ENCODE measurements at places on chromosomes 2 and 18.
A peak's percentile ranks its signal among the peaks of the same experiment; 100 is the strongest.

DNA sequence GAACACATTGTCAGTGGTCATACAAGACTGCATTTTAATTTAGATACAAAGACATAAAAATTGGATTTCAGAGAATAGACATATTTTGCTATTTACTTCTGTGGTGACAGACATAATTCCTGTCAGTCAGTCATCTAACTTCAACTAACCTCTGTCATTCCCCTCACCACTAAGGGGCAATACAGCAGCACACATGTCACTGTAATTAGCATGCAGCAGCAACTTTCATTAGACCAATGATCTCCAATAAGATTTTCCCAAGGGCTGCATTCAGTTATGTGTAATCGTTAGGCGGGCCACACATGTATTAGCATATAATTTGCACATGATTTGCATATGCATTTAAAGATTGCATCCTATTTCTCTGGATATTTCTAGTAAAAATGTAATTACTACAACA lies 624.5 kb downstream of the NR4A2 start:
- DNase-seq: peak; percentile 9

DNA sequence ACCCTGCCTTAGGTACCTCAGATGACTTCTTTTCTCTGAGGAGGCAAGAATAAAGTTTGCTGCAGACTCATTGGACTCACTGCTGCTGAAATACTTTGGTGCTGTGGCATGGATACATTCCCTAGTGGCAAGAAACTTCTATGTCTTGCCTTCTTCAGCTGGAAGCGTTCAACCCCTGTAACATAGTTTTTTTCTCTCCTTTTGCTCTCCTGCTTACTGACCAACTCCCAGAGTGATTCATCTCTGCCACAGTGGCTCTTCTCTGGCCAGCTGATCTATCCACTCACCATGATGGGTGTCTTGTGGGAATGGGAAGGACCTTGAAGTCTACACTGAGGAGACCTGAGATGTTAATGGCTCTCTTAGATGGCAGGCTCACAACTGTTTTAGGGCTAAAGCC lies 309.3 kb upstream of the LRRTM4 start:
- no peak for DNase-seq

- peak; percentile 30 for DNase-seq
Measured at GRCh38 chr2:190216829-190217228, 102.8 kb downstream of the HIBCH start.

GRCh38 chr2:85601771-85602475 lies 575 bp downstream of the TMEM150A start:
- no peak for DNase-seq

DNA sequence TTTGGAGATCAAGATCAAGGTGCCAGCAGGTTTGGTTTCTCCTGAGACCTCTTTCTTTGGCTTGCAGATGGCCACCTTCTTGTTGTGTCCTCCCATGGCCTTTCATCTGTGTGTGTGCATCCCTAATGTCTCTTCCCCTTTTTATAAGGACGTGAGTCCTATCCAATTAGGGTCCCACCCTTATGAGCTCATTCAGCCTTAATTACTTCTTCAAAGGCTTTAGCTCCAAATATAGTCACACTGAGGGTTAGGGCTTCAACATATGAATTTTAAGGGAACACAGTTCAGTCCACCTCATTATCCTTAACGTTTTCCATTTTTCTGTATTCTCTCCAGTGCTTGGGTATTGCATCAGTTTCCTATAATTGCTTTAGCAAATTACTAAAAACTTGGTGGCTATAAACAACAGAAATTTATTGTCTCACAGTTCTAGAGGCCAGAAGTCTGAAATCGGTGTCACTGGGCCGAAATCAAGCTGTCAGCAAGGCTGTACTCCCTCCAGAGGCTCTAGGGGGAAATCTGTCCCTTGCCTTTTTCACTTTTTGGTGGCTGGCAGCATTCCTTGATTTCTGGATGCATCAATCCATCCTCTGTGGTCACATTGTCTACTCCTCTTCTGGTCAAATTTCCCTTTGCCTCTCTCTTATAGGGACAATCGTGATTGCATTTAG lies 34.1 kb downstream of the CDC42EP3 start:
- no peak for DNase-seq

DNA sequence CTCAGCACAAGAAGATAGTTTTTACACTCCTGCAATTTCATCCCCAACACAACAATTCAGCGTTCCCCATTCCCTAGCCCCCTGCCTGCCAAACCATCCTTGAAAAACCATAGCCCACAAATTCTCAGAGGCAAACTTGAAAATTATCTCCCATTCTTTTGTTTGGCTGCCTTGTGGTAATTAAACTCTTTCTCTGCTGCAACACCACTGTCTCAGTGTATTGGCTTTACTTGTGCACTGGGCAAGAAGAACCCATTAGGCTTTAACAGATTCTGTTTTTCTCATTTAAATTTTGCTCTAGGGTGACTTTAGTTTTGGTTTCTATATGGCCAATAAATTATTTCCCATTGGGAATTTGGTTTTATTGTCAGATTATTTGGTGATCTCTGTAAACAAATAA lies 23.2 kb upstream of the FTCDNL1 start:
- DNase-seq: no peak

- no peak for DNase-seq
Measured at GRCh38 chr2:206837775-206838174, 72.4 kb downstream of the FASTKD2 start.

DNA sequence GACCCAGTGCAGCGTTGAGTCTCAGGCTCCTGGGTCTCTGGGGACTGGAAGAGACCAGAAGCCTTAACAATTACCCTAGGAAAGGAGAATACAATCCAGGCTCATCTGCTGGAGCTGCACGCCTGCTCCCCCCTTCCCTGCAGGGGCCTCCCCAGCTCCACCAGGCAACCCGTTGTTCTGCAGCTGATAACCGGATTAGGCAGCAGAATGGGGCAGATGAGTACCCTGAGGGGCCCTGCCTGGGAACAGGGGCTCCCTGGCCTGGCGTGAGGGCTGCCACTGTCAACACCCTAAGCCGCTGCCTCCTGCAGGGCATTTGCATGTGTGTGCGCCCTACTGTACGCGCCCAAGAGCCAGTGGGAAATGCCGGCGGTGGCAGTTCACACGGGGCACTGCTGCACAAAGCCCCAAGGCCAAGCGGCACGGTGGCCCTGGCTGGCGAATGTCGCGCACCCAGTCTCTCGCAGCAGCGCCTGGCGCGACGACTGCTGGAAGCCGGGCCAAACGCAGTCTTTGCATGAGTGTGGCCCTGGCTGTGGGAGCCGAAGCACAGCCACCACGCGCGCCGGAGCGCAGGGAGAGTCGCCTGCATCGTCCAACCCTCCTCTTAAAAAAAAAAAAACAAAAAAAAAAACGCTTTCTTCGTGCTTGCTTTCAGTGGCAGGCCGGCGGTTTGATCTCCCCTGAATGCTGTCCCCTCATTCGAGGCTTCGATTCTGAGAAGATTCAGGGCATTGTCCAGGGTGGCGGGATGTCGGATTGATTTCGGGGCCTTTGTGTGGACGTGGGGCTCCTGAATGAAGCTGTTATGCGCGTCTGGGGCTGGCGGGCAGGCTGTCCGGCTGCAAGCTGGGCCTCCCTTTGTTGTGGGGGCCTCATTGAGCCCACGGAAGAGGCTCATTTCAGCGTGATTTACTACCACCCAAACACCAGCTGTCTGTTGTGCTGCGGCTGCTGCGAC lies 63.8 kb downstream of the SETBP1 start:
- DNase-seq: peak; percentile 90

- DNase-seq: no peak
Measured at GRCh38 chr2:55163274-55163721, 68.8 kb downstream of the CLHC1 start.

DNA sequence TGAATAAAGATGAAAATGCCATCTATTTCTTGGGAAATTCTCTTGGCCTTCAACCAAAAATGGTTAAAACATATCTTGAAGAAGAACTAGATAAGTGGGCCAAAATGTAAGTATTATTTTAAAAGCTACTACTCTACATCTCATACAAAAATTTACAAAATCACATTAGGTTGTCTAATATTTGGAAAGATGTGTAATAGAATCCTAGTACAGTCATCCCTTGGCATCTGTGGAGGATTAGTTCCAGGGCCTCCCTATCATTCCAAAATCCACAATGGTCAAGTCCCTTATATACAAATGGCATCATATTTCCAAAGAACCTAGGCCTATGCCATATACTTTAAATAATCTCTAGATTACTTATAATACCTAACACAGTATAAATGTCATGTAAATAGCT lies 41.2 kb downstream of the KYNU start:
- DNase-seq: no peak

- DNase-seq: no peak
Measured at GRCh38 chr2:9135822-9136558, 70.6 kb upstream of the ASAP2 start.

- DNase-seq: no peak
Measured at GRCh38 chr18:3920832-3921231, 470.9 kb downstream of the TGIF1 start.

GRCh38 chr2:71605781-71606241 lies 152.4 kb downstream of the DYSF start:
- no peak for DNase-seq

- DNase-seq: peak; percentile 37
Measured at GRCh38 chr2:127857265-127857808, 618 bp downstream of the POLR2D start.

GRCh38 chr2:172806493-172806892 lies 70.8 kb downstream of the RAPGEF4 start:
- DNase-seq: peak; percentile 48

GRCh38 chr2:108414256-108414876 lies 34.6 kb upstream of the GCC2 start:
- DNase-seq: no peak

- DNase-seq: no peak
Measured at GRCh38 chr18:7593218-7593819, 26.2 kb downstream of the PTPRM start.

DNA sequence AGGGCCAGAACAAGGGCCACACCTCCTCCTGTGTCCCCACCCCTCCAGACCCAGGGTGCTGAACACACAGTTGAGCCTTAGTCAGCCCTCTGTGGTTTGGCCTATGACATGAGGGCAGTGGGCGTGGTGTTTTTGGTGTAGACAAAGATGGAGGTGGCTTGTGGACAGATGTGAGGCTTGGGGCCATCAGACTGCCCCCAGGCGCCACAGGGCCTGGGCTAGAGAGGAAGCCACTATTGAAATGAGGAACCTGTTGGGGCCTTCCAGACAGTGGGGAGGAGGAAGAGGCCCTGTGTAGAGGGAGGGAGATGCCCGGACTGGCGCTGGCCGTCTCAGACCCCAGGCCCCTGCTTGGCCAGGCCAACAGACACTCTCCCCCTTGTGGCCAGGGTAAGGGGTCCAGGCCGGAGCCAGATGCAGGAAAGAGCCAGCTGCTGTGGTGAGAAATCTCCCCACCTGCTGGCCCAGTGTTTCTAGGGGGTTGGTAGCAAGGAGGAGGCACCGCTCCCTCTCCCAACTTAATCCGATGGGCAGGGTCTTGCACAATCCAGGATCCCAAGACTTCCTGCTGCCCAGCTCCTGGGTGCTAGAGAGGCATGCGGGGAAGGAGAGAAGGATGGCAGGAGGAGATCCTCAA lies 53.8 kb downstream of the SMAD7 start:
- DNase-seq: no peak

- DNase-seq: no peak
Measured at GRCh38 chr2:219417374-219417773, 803 bp upstream of the DES start.
